Activated CD8-positive, alpha-beta memory T cell treated with anti-CD3 and anti-CD28 coated beads for 24 hours (primary cell): ENCODE measurements at places on chromosomes 16 and 17.

DNA sequence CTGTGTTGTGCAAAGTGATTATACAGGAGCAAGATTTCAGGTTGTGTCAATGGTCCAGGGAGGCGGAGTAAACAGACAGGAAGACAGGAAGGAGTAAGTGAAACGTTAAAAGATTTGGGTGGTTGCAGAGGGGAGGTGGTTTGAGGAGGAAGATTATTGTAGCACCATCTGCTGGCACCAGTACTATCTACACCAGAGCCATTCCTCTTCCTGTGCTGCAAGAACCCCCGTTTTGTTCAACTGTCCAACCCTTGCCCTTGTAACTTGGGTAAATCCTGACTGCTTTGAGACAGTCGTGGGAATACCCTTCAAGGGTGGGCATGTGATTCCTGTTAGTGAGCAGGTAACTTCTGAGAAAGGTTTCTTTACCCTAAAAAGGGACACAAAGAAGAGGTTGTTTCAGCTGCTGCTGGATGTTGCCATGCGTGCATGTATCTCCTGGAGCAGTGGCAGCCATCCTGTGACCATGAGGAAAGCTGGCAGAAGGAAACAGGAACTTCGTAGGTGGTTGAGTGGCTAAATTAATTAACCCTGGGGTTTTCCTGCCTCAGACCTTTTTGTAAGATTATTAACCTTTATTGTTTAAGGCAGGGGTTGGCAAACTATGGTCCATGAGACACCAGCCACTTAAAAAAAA is 124.1 kb downstream of the PRKCA start:
- DNase-seq = peak; percentile 69

DNA sequence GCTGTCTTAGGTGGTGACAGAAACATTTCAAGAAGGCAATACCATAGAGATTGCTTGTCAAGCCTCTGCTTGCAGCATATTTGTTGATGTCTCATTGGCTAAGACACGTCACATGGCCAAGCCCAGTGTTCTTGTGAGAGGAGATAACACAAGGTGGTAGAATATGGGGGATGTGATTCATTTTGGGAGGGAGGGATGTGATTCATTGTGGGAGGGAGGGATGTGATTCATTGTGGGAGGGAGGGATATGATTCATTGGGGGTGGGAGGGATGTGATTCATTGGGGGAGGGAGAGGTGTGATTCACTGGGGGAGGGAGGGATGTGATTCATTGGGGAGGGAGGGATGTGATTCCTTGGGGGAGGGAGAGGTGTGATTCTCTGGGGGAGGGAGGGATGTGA is 470.5 kb upstream of the SALL1 start:
- DNase-seq = no peak

GRCh38 chr16:24610416-24610755 is 71.0 kb downstream of the RBBP6 start:
- peak; percentile 59 for DNase-seq

GRCh38 chr16:53864819-53865493 is 161.0 kb downstream of the FTO start:
- DNase-seq = no peak

DNA sequence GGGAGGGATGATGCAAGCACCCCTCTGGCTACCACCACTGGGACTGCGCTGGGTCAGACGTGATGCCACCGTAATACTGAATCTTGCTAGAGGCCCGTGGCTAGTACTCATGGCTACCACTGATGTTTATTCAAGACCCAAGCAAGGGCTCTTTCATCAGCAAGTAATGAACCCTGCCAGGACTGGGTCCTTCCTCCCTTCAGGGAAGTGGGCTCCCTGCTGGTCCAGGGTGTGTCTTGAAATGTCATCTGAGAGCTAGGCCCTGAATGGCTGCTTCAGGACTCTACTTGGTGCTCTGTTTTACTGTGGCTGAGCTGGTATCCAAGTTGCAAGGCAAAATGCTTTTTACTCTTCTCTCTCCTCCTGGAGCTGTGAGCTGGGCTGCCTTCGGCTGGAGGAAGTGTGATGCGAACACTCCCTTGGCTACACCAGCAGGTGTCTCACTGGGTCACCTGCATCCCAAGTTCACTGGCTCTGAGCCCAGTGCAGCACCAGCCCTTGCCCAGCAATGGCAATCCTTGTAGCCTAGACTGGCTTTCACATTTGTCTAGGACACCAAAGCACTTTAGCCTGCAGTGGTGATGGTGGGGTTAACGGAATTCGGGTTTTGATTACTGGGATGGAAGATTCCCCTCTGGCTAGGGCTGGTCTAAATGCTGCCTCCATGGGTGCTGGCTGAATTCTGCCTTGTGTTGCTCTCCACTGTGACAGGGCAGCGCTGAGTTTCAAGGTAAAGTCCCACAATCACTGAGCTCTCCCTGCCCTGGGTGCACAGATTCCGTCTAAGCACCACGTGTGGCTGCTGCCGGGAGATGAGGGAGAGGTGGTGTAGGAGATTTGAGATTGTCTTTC is 98.6 kb downstream of the USP22 start:
- no peak for DNase-seq

- DNase-seq = no peak
Observed at GRCh38 chr17:45436161-45436560, 3.5 kb upstream of the ARHGAP27 start.

DNA sequence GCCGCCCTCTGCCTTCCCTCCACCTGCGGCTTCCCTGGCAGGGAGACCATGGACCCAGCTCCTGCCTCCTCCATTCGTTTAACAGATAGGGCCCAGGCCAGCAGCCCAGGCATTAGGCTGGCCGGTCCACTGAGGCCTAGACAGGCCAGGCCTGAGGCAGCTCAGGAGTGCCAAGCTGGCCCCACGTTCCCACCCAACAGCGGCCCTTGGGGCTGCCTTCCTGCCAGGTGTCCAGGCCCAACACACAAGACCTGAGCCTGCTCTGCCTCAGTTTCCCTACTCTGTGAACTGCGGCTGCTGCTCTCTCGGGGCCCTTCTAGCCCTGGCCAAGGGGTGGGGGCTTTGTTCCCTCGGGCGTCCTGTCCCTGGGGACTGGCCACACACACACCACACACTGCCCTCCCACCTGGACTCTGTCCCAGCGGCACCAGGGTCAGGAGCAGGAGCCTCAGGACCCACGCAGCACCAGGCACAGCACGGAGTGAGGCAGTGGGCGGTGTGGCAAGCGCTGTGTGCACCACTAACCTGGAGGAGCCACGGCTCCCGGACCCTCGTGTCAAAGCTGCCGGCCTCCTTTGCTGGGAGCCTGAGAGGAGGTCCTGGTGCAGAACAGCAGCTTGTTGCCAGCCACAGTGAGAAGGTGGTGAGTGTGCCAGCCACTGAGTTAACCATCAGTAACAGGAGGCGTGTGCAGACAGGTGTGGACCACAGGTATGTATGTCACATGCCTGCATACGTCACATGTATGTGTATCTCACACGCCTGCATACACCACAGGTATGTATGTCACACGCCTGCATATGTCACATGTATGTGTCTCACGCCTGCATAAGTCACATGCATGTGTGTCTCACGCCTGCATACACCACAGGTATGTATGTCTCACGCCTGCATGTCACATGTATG is 14.6 kb upstream of the CDH15 start:
- no peak for DNase-seq

DNA sequence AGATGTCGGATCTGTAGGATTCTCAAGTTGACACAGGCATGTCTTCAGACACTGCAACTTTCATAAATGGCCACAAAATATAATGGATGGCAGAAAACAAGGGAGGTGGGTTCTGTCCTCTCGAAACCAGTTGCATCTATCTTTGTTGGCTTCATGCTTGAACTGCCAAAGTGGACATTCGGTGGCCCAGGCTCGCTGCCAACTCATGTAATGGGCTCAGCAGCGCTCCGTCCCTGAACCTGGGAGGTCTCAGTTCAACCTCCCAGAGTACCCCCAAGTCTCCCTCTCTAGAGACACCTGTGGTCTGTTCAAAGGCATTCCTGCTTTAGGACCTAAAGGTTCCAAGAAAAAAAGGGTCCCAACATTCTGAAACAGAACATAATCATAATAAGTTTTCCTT is 71.9 kb downstream of the NXN start:
- no peak for DNase-seq

GRCh38 chr16:68236137-68236825 is 354 bp upstream of the ESRP2 start:
- DNase-seq = peak; percentile 76

- peak; percentile 63 for DNase-seq
Observed at GRCh38 chr17:47701608-47702007, 7.6 kb downstream of the TBKBP1 start.

GRCh38 chr16:85615014-85615851 is 2.1 kb downstream of the GSE1 start:
- peak; percentile 84 for DNase-seq

DNA sequence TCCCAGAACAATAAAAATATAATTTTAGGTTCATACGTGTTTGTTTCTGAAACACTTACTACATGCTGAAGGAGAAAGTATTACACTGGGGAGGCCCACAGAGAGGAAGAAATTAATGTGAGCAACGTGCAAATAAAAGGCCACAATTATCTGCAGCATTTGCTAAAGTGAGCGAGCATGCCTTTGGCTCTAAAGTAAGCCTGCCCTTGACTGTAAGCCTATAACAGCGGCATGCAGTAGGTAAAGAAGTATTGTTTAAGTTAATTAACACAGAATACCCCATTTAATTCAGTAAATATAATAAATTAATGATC is 13.2 kb upstream of the COTL1 start:
- DNase-seq = no peak

GRCh38 chr17:30292286-30292858 is 628 bp upstream of the BLMH start:
- no peak for DNase-seq

DNA sequence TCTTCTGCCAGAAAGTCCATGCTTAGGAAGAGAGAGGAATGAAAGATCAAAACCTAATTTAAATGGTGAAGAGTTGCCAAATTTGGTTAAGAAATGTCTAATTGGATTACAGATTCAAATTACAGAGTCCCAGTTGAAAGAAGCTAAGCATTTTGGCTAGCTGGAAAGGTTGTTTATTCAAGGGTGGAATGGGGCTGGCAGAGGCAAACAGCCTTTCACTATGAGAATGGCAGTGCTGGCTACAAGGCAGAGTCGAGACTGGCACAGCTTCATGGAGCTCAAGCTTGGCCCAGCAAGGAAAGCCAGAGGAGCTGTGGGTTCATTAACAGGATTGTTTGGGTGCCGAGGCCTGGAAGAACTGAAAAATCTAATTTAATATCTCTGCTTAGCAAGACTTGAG is 13.6 kb downstream of the MAP3K3 start:
- no peak for DNase-seq

GRCh38 chr16:88458039-88458772 is 5.1 kb downstream of the ZFPM1 start:
- DNase-seq = no peak

GRCh38 chr17:3698139-3698538 is 2.2 kb upstream of the P2RX5 start:
- DNase-seq = no peak

- no peak for DNase-seq
Observed at GRCh38 chr17:49944273-49944870, 24.6 kb upstream of the DLX4 start.

DNA sequence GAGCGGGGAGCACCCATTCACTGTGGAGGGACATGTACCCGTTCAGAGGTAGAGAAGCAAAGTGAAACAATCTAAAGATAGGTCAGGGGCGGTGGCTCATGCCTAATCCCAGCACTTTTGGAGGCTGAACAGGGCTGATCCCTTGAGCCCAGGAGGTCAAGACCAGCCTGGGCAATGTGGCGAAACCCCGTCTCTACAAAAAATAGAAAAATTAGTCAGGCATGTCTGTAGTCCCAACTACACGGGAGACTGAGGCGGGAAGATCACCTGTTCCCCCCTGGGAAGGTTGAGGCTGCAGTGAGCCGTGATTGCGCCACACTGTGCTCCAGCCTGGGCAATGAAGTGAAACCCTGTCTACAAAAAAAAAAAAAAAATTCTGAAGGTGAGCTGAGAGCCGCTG is 21.7 kb downstream of the MYL4 start:
- no peak for DNase-seq

DNA sequence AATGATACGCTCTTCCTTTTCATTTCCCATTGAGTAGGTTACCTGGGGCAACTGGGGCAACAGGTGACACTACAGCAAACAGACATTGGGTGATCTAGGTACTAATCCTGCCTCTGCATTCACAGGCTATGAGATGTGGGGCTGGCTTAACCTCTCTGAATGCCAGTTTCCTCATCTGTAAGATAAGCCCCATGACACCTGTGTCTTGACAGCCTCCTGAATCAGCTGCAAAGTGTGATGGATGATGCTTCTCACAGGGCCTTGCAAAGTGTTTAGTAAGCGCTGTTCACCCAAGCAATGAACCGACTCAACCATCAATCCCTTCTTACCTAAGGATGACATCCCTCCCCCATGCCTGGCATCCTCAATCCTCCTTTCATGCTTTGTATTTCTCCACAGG is 322.8 kb downstream of the XYLT1 start:
- DNase-seq = no peak

DNA sequence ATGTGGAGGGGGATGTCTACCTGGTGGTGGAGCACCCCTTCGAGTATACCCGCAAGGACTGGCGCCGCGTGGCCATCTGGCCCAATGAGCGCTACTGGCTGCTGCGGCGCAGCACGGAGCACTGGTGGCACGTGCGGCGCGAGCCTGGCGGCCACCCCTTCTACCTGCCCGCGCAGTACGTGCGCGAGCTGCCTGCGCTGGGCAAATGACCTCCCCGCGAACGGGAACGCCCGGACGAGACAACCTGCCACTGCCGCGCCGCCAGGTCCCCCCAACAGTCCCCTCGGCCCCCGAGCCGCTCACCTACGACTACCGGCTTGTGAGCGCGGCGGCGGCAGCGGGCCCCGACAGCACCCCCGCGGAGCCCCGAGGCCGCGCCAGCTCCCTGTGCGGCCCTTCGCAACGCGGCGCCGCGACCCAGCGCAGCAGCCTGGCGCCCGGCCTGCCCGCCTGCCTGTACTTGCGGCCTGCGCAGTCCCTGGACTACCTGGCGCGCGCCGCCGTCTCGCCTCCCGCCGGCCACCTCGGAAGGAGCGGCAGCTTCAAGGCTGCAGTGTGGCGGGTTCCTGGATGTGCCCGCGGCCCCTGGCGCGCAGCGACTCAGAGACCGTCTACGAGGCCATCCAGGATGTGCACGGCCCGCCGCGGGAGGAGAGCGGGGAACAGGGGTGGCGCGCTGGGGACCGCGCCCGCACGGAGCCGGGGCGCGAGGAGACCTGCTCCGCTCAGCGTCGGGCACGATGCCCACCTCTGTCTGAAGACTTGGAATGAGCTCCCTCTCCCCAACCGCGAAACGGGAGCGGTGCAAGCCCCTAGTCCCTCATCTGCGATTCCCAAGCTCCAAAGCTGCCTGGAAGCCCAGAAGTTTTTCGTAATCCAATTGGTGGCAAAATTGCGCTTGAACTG is 48.7 kb upstream of the AMZ2 start:
- DNase-seq = peak; percentile 78

- no peak for DNase-seq
Observed at GRCh38 chr16:50067290-50067853, 1.6 kb downstream of the HEATR3 start.
